Stimulated activated CD4-positive, alpha-beta T cell treated with anti-CD3 and anti-CD28 coated beads, TNF-alpha, amount 100 ng/mL, for 4 hours (primary cell): ENCODE measurements at places on chromosomes 7 and 10.

GRCh38 chr7:155818154-155818819 is 6.0 kb upstream of the SHH start:
- DNase-seq: no peak

DNA sequence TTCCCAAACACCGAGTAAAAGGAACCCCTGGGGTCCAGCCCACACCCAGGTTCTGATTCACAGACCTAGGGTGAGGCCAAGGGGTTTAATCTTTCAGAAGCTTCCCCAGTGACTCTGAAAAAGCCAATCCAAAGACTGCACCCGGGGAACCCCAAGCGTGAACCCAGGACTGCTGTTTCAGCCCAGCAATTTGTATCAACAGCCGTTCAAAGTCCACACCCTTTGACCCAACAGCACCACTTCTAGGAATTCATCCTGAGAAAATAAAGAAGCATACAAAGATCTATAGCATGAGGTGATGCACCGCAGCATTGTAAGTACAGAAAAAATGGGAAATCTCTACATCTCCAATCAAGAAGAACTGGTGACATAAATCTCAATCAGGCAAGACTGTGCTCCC is 24.4 kb downstream of the DLG5 start:
- DNase-seq: no peak

DNA sequence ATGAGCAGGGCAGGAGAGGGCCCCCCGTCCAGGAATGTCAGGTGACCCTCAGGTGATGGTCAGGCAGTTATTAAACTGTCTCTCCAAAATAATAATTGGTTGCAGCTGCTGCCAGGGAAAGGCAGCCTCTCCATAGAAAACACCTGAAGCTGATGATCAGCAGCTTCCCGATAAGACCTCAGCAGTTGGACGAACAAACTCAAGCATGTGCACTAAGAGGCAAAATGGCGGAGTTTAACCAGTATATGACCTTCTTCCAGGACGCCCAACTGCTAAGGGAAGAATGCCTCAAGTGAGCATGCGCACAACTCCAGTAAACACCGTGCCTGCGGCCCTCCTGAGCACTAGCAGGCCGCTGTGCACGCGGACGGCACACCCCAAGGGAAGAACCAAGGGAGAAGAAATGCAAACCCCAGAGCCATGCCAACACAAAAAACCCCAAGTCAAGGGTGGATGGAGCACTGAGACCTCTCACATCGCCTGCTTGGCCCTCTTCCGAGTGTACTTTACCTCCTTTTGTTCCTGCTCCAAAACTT is 38.9 kb upstream of the ADARB2 start:
- no peak for DNase-seq

- DNase-seq: no peak
Observed at GRCh38 chr7:1386623-1387220, 72.5 kb downstream of the MICALL2 start.

- DNase-seq: no peak
Observed at GRCh38 chr7:41134300-41135255, 568.3 kb downstream of the INHBA start.

DNA sequence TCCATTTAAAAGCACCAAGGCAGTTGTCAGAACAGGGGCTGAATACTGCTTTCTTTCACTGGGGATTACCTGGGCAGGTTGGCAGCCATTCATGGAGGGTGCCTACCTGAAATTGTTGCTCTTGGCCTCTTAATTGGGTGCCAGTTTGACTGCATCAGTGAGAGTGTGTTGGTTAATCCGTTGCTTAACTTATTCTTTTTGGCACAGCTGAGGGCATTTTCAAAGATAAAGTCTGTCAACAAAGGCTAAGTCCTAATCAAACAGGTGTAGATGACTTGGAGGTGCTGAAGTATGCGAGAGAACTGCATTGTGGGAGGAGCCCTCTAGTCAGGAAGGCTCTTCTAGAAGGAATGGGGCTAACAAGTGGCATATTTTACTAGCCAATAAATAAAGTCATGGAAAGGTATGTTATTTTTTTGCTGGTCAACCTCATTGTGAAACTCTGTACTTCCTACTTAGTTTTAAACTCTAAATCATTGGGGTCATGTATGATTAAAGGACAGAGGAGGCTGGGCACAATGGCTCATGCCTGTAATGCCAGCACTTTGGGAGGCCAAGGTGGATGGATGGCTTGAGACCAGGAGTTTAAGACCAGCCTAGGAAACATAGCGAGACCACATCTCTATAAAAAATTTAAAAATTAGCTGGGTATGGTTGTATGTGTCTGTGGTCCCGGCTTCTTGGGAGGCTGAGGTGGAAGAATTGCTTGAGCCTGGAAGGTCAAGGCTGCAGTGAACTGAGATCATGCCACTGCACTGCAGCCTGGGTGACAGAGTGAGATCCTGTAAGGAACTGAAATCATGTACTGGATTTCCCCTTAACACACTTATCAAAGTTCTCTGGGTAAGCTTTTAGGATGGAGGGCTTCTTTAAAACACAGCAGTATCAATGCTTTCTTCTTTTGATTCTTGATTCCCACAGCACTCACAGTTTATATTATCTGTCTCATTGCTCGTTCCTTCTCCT is 134.1 kb downstream of the LRMDA start:
- no peak for DNase-seq

DNA sequence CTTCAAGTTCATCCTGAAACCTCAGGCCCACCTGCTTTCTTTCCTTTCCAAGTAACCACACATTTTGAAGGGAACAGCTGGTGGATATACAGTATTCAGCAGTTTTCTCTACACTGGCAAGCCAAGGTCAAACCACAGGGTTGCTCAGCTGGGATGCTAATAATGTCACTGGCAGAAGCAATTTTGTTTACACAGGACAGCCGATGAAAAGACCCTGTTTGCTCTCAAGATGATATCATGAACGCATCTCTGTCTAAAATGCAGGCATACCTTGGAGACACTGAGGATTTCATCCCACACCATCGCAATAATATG is 186.2 kb downstream of the USP6NL start:
- DNase-seq: no peak

DNA sequence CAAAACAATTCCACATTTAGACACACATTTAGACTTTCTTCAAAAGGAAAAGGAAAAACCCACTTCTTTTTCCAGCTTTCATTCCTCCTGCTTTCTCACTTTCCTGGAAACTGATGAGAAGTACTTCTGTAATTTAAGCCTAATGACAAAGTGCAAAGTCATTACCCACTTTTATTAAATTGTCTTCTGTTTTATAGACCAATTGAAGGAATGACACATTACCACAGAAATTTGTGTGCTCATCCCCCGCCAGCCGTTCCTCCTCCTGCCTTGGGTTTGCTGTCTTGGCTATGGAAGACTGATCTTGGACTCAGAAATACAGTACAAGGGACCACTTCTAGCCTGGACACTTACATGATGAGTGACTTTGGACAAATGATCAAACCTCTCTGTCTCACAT is 717.8 kb downstream of the SORCS3 start:
- no peak for DNase-seq

- DNase-seq: no peak
Observed at GRCh38 chr7:83065714-83066113, 97.0 kb downstream of the PCLO start.

DNA sequence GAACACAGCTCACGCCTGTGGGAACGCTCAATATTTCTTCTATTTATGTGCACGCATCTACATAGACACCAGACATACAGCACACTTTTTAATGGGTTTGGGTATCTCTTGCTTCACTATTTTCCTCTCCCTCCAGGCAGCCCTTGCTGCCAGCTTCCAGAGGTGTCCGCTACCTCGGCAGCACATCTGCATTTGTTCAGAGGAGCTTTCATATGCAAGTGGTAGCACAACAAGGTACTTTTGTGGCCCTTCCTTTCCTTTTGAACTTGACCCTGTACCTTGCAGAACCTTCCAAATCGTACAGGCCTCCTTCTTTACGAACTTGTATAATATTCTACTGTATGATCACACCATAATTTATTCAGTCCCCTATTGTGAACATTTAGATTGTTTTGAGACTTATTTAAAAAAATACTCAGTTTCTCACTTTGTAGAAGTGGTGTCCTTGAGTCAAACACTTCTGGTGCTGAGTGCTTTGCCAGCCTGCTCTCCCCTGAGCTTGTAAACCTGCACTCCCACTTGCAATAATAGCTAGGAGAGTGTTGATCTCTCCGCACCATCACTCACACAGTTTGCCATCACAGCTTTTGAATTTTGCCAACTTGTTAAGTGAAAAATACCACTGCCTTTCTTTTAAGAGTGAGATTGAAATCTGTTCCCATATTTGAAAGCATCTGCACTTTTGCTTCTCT is 106.0 kb upstream of the ZNF32 start:
- DNase-seq: no peak
